ENCODE measurements at places on chromosomes 2 and 18. TPM values are rescaled to one million over a fixed set of nuclear protein-coding genes. Genes with fewer than 3 reads are reported as not detected.

GRCh38 chr2:106990297-106990696, 104.3 kb upstream of the ST6GAL2 start:
- DNase-seq: no peak

DNA sequence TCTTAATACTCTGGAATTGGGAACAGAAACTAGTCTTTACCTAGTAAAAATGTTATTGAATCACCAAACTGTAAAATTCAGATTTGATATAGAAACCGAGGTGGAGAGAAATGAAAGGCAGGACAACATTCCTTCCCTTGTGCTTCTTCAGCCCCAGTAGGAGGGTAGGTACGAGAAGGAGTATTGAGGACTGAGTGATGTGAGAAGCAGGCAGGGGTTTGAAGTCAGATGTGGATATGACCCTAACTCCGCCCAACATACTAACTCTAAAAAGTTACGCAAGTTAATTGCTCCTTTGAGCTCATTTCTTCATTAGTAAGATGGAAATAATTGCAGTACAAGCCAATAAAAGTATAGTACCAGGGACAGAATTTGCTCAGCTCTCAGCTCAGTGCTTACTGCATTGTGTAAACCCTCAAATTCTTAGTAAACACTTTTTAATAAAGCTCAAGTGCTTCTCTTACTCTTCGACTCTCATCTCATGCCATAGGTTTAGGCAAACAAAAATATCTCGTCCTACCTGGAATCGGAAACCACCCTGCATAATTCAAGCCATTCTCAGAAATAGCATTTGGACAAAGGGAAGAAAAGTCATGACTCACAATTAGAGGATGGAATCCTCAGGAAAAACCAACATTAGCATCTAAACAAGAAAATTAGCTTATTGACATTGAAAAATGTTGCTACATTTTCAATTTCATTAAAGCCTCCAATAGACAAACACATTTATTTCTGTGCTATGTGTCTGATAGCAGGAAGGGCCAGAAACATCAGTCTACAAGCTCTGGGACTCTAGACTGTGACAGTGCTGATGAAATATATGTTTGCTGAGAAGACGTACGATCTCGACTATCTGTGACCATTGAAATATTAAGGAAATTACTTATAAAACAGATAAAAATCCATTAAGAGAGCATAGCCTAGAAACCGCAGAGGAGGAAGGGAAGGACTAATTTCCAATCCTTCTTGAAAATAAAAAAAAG, 161.3 kb downstream of the HNMT start:
- no peak for DNase-seq

DNA sequence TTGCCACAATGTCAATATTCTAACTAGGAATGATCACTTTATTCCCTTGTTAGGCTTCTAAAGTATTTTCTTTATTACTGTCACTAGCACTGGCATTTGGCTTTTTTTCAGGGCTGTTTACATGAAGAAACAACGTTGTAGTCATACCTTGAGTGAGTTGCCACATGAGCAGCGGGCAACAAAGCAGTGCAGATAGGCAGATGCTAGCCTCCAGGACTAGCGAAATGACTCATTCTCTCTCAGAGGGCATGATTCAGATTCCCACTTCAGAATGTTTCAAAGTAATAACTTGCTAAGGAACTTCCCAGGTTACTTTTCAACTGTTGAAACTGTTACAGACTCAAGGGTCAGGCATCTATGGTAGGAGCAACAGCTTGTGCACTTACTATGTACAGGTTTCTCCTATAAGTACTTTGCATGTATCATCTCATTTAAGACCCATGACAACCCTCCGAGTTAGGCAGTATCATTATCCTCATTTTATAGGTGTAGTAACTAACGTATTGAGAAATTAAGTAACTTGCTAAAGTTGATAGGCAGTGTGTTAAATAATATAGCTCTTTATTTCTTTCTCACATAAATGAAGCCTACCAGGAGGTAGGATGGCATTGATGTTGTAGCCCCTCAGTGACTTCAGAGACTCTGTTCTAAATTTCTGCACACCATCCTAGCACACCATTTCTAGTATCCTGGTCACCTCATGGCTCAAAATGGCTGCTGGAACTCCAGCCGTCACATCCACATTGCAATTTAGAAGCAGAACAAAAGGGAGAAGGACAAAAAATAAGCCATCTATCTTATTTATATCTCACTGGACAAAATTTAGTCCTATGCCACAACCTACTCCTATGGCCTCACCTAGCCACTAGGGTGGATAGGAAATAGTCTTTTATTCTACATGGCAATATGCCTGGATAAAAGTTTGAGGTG, 83.3 kb downstream of the ICOS start:
- no peak for DNase-seq

DNA sequence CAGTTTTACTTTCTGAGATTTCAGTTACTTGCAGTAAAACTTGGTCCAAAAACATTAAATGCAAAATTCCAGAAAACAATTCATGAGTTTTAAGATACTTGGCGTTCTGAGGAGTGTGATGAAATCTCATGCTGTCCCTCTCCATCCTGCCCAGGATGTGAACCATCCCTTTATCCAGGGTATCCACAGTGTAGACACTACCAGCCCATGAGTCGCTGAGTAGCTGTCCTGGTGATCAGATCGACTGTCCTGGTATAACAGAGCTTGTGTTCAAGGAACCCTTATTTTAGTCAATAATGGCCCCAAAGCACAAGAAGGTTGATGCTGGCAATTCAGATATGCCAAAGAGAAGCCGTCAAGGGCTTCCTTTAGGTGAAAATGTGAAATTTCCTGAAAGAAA, 3.2 kb downstream of the SP100 start:
- DNase-seq: no peak

DNA sequence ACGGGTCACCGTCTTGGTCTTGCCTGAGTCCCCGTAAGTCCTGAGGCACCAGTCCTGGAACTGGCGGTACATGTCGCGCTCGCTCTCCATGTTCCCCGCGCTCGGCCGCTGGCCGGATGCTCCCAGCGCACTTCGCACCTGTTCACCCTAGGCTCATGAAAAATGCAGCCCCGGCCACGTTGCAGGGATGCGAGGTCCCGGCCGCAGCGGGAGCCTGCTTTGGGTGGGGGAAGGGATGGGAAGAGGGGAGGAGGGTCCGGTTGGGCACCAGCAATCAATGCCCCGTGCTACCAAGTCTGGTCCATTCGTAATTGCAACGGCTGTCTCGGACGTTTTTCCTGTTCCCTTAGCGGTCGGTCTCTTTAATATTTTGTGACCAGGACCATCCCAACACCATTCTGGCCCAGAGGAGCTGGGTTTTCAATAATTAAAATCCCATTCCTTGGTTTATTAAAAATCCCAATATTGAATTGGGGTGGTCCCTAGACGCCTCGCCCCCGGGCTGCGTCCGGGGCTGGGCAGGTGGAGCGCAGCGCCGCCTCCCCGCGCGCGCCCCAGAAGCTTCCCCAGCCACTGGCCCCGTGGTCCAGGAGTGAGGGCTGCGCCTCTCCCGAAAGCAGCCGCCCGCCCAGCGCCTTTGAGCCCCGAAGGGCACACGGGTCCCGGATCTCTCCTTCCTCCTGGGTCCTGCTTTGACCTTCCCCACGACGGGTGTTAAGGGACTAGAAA, 1.4 kb downstream of the NOL4 start:
- DNase-seq: peak; percentile 76

GRCh38 chr2:95121093-95121406, 558 bp downstream of the MRPS5 start:
- no peak for DNase-seq

DNA sequence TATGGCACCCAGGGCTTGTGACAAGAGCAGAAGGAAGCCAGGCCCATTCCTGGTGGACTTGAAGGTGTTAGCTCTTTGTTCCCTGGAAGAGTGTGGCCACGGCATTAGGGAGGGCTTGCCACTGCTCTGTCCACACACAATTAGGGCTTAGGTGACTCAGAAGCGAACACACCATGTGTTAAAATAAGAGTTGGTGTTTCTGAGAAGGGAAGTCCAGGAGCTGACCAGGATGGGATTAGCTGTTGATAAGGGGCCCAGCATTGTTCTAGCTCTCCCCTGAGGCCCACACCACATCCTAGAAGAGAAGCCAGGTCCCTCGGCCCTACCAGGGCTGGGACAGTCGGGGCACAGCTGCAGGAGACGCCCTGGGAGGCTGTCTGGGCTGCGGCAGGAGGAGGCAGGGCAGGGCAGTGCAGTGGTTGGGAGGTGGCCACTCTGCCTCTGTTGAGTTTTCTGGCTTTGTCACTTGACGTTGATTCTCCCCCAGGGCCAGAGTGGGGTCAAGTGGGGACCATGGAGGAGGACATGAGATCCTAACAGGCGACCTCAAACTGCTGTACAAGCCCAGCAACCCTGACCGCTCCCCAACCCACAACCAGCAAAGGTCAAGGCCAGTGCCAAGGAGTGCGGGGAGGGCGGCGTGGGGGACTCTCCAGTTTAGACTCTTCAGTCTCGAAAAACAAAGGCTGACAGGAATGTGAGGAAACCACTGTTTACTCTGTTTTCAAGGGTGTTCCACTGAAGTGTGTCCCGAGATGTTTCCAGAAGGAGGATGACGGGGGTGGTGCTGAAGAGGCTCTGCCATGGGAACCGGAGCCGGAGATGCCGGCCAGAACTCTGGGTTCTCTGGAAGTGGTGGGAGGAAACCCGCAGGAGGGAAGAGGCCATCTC, 16.8 kb downstream of the GNLY start:
- peak; percentile 15 for DNase-seq

DNA sequence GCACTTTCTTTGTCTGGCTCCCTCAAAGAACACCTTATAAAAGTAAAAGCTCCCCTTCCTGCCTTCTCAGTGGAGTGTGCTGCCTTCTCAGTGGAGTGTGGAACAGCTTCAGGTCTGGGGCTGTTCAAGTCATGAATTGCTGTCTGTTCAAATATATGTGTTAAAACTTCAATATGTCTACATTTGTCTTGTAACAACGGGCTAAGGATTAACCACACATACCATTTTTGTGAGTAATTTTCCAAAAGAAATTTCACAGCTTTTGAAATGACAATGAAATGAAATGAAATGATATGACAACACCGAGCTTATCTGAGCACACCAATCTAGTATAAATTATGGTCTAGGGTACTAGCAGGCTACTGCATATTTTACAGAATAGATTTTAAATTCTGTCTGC, 42.9 kb downstream of the CABYR start:
- no peak for DNase-seq

GRCh38 chr2:230267556-230267955, 42.0 kb downstream of the SP140 start:
- no peak for DNase-seq

DNA sequence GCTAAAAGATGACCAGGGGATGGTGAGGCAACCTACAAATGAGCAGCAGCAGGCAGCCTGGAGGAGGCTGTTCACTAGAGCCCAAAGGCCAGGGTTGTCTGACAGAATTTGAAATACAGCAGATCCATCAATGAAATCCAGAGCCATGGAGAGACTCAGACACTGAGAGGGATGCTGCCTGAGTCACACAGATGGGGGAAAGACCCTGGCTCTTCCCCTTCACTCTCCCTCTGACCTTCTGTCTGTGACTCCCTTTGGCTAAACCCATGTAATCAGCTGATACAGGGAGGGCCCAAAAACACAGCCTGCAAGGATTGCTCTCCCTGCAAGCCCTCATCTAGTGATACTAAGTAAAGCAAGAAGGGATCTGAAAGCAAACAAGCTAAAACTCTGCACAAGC, 166.5 kb upstream of the SPOPL start:
- DNase-seq: no peak

DNA sequence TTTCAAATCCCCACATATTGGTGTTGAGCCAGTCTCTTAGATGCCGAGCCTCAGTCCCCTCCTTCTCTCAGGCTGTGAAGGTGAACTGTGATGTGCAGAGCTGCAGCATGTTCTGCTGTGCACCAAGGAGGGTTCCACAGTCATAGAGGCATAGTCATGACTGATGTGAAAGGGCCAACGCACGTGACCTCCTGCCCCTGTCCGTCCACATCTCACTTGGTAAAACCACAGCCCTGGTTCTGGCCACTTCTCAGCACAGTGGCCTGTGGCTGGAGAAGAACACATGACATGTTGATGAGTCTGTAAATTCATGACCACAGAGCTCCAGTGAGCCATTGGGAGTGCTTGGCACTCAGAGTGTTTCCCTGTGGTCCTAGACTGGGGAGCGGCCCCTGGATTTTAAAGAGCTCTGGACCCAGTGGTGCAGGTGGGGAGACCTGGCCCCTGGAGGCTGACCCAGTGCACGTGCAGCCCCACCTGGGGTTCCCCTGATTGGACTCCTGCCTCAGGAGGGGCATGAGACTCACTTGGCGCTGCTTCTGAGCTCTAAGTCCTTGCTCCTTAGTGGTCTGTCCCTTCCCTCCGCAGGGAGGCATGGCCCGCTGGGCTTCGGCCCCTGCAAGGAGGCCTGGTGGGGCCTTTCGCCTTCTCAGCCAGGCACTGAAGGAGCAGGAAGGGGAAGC, 25.3 kb downstream of the INPP4A start:
- DNase-seq: no peak

GRCh38 chr2:176147210-176147799, 4.0 kb upstream of the HOXD4 start:
- DNase-seq: no peak

DNA sequence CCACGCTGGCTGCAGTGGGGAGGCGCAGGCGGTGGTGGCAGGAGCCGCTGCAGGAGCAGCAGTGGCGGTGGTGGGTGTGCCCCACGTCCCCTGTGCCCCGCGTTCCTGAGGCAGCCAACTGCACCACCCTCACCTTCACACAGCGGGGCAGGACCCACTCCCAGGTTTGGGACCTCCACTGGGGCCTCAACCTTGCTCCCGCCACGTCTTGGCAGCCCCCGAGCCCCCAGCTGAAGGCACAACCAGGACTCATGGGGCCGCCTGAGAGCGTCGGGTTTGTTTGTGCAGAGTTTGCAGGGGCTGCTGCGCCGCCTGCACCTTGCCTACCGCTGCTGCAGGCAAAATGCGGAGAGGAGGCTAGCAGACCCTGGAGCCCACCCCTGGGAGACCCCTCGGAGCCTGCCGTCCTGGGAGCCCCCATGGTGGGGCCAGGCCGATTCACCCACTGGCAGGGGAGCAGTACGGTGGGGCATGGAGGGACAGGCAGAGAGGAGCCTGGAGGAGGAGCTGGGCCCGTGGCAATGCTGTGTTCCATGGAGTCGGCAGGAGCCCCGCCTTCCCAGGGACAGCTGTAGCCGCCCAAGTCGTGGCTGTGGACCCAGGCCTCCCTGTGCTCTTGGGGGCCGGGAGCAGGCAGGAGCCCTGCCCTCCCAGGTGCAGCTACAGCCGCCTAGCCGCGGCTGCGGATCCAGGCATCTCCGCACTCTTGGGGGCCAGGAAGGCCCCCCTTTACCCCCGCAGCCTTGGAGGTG, 14.7 kb upstream of the EML6 start:
- peak; percentile 82 for DNase-seq

LCT gene
- total RNA-seq: 0.04 TPM

FAM110C gene
- total RNA-seq: 3.6 TPM

ECEL1 gene
- total RNA-seq: 8.2 TPM

GCG gene
- not detected for total RNA-seq

OTOS gene
- total RNA-seq: not detected

CD8A gene
- total RNA-seq: not detected

FBXO48 gene
- total RNA-seq: 1.3 TPM

PROM2 gene
- 4.0 TPM for total RNA-seq

SGO2 gene
- total RNA-seq: 27.0 TPM

FAP gene
- not detected for total RNA-seq

SULT1C4 gene
- total RNA-seq: 0.96 TPM

SERPINB11 gene
- total RNA-seq: not detected

TDRD15 gene
- total RNA-seq: not detected

GAD1 gene
- 1.8 TPM for total RNA-seq
